ENCODE measurements at places on chromosomes 1 and 21.

DNA sequence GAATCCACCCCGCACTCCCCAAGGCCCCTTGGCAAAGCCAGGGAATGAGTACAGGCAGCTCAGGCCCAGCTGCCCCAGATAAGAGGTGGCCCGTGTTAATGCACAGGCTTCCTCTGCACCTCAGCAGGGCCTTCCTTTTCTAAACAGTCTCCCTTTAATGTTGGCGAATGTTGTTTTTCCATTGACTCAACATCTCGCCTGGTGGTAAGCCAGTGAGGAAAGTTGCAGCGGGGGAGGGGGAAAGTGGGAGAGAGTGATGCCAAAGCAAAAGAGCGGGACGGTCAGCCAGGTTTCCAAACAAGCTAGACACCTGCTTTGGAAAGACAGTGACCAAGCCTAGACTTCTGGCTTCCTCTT is 10.3 kb upstream of the PROX1 start:
- DNase-seq = no peak

- peak; percentile 18 for DNase-seq
Observed at GRCh38 chr1:183218971-183219615, 33.0 kb downstream of the LAMC2 start.

DNA sequence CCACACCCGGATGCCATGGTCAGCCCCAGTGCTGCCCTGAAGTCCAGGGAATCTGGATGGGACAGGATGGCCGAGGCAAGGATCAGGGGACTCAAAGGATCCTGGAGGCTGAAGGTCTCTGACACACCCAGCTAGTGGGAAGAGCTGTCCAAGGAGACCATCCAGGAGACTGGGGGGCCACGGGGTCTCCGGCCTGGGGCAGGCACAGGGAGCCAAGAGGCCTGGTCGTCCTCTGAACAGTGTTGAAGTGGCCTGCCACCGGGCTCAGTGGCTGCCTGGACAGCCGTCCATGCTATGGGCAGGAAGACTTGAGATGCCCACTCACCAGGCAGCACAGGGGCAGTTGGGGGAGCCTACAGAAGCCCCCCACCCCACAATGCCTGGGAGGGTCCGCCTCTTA is 41.9 kb downstream of the MEGF6 start:
- no peak for DNase-seq

- DNase-seq = no peak
Observed at GRCh38 chr1:186183970-186184628, 191.0 kb downstream of the TPR start.

- no peak for DNase-seq
Observed at GRCh38 chr1:232678185-232678886, 48.4 kb upstream of the SIPA1L2 start.

DNA sequence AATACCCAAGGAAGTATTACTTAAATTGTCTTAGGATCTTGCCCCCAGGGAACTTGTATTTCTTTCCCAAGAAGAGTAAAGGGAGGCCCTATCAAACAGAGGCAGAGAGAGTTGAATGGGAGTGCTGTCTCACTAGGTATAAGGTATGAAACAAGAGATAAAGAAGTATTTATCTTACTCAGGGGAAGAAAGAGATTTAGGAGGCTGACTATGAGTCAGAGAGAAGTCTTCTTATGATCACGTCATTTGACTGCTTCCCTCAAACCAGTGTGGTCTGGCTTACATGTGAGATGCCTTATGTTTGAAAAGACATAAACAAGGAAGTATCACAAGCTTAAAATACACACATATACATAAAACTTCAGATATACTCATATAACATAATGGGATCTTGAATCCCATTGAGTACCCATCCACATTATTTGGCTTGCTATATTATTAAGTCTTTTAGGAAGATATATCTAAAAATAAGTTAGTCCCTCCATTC is 29.6 kb downstream of the DUSP10 start:
- peak; percentile 77 for DNase-seq

DNA sequence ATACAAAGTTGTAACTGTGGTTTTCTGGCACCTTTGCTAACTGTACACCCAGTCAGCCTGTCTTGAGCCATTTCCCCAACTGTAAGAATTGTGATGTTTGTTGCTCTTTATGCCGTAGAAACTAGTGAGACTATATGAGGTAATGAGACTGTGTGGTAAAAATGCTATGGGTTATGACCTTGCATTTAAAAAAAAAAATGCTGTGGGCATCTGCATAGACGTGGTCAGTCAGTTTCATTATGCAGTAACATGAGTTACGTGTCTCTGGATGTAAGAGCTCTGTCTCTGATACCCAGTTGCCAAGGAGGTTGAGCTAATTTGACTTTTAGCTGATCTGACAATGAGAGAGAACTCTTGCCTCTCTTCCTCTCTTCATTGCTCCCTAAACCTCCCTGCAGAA is 80.6 kb upstream of the LAMC2 start:
- DNase-seq = no peak

DNA sequence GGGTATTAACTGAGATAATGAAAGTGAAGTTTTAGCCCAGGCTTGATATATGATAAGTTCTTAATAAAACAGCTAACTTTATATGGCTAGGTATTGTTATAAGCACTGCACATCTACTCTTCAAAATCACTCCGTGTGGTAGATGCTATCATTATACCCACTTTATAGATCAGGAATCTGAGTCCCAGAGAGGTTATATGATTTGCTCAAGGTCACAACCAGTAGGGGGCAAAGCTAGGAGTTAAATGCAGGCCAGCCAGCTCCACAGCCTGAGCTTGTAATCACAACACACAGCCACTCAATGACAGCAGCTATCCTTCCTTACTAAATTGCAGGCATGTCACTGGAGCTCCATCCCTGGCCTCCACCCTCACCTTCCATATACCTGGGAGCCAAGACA is 115.8 kb downstream of the CAPN8 start:
- DNase-seq = no peak

DNA sequence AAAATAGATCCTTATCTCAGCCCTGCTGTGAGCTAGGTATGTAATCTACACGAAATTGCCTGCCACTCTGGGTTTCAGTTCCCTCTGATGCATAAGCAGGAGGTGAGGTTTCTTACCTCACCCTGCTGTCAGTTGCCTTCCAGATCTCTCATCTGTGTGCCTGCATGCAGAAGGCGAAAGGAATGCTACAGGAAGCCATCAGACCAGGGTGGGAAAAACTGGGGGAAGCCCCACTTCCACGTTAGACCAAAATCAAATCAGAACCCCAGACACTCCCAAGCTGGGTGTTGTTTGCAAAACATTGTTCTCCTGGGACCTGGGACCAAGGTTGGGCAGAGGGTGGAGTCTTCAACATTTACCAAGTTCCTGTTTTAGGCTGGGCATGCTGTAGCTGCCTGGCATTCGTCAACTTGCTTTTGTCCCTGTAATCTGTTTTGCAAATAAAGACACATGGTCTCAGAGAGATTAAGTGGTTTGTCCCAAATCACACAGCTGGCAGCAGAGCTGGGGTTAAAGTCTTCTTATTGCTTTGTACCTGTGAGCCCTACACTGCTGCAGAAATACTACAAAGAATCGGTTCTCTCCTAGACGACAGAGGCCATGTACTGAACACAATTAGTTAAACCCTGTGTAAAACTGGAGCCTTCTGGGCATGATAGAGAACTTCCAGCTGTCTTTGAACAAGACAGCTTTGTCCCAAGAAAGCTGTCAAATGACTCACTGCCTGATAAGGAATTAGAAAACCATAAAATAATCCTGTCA is 389.7 kb upstream of the RUNX1 start:
- DNase-seq = no peak
